ENCODE measurements at places on chromosomes 4 and X.

GRCh38 chr4:180292339-180292738 is 1950.9 kb upstream of the TENM3 start:
- DNase-seq = no peak

DNA sequence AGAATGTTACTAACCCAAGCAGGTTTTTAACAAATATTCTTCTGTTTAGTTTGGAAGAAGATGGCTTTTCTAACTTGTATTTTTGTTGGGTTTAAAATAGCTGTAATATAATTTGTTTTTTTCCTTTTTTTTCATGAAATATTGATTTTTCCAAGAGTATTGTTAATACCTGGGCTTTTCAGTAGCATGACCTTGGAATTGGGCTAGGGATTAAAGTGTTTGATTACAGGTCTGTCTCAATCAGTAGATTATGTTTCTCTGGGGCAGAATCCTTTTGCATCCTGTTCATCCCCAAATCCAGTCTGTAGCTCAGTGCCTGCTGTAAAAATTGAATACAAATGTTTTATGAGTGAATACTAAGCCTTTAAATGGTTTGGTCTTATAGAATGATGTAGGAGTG is 479.8 kb downstream of the RAPGEF2 start:
- no peak for DNase-seq

GRCh38 chrX:22135994-22136684 is 104.0 kb downstream of the PHEX start:
- no peak for DNase-seq

DNA sequence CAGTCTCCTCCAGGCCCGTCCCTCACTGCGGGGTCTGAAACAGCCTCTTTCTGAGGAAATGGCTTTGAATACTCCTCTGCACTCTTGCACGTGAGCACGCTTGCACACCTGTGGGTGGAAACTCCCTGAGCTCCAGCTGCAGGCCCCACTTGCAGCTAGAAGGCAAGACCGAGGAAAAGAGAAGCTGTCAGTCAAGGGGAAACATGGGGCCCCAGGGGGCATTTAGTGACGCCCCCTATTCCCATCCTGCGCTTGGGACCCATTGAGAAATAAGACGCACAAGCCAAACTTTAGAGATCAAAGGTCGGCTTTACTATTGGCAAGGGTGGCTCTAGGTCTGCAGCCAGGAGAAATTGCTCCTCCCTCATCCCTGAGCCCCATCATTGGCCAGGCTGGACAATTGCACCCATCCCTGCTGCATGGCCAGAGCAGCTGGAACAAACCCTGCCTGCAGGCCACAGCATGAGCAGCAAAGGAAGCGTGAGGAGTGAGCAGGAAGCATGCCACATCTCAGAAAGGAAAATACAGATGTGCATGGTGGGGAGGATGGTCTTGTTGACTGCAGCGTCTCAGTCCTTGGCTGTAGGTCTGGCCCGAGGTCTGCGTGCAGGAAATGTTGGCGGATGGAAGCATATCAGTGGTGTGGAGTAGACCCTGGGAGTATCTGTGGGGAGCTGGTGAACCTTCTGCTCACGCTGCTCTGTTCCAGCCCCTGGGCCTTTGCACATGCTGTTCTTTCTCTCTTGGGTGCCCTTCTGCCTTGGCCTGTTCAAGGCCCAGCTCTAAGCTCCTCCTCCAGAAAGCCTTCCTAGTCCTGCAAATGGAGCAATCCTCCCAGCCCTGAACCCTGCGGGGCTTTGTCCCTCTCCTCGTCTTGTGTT is 93.9 kb downstream of the PSAPL1 start:
- DNase-seq = no peak

All from left lobe of liver (tissue), 2 donors.